ENCODE measurements at places on chromosomes 7 and 10.

GRCh38 chr10:12349629-12350166 is 351 bp downstream of the CAMK1D start:
- no peak for DNase-seq

- no peak for DNase-seq
These were observed 11.8 kb downstream of the NT5C2 start for GRCh38 chr10:103181244-103181643.

DNA sequence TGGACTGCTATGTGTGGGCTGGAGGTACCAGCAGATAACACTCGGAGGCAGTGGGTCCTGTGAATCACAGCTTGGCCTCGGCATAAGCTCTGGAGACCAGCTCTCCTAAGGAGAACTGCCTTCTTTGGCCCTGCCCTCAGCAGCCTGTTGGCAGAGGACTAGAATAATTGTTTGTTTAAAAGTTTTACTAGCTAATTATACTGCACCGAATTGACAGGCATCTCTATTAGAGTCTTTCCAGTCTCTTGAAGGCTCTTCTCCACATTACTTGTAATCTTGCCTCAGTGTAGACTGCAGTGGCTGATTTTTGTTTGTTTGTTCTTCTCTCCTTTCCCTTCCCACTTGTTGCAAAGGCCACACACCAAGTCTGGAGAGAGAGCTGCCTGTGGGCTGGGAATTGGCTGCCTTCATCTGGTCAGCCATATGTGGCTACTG is 183.2 kb downstream of the AUTS2 start:
- no peak for DNase-seq

- no peak for DNase-seq
These were observed 43.3 kb downstream of the DGKB start for GRCh38 chr7:14859267-14859666.

DNA sequence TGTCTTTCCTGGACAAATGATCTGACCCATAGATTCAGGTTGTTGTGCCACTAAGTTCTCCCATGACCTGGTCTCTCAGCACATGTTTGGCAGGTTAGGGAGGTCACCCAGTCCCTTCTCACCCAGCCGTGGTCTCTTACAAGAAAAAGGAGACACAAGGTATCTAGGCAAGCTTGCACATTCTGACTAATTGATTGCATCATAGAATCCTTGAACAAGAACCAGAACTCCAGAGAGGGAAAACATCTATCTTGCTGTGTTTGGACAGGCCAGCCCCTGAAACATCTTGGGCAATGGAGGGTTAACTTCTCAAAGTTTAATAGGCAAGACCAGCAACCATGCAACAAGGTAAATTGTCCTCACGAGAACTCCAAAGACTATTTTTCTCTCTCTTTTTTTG is 8.5 kb upstream of the HK1 start:
- DNase-seq, result no peak

DNA sequence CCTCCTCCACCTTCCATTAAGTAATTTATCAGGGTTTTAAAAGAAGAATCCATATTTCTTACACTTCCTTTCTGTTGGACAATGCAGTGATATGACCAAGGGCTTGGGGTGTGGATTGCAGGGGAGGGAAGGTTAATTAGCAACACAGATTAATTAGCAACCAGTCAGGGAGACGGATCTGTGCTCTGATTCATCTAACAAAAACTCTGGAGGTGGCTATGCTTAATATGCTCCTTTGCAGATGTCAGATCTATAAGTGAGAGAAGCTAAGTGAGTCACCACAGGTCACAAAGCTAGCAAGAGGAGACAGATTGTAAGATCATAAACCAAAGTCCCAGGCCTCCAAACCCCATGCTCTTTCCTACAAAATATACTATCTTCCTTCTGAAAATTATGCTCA is 178.8 kb upstream of the ITGB1 start:
- DNase-seq, result no peak

DNA sequence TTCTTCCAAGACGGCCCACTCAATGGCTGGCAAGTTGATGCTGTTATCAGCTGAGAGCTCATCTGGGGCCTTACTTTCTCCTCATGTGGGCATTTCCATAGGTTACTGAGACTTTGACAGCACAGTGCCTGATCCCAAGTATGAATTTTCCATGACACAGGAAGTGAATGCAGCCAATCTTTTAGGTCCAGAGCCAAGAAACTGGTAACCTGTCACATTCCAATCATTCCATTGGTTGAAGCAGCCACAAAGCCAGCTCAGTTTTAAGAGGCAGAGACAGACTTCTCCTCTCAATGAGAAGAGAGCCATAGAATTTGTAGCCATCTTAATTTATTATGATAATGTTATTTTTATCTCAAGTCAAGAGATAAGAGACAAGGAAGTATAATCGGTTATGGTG is 775.5 kb downstream of the CNTNAP2 start:
- DNase-seq, result no peak

- DNase-seq, result no peak
These were observed 17.9 kb downstream of the KLHL7 start for GRCh38 chr7:23123465-23123864.
